Fibroblast of mammary gland (primary cell): ENCODE measurements at places on chromosomes 5 and 9.

DNA sequence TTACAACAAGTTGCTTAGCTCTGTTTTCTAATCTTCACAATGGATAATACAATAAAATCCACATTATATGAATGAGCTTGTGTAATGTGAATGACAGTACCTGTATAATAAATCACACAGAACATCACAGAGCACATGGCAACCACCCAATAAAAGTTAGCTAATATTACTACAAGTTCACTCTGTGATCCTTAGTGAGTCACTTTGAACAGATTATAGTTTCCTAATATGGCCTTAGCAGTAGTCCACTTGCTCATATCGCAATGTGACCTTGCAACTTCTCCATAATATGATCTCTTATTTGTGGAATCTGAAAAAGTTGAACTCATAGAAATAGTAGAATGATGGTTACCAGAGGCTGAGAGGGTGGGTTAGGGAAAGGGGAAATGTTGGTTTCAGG, 361.3 kb downstream of the PTPRD start:
- peak; percentile 77 for DNase-seq

GRCh38 chr9:3447788-3448187, 78.0 kb downstream of the RFX3 start:
- DNase-seq = no peak

GRCh38 chr5:134466241-134467069, 54.8 kb upstream of the CDKN2AIPNL start:
- peak; percentile 95 for DNase-seq

- no peak for DNase-seq
Measured at GRCh38 chr9:135167849-135168655, 80.6 kb downstream of the OLFM1 start.

DNA sequence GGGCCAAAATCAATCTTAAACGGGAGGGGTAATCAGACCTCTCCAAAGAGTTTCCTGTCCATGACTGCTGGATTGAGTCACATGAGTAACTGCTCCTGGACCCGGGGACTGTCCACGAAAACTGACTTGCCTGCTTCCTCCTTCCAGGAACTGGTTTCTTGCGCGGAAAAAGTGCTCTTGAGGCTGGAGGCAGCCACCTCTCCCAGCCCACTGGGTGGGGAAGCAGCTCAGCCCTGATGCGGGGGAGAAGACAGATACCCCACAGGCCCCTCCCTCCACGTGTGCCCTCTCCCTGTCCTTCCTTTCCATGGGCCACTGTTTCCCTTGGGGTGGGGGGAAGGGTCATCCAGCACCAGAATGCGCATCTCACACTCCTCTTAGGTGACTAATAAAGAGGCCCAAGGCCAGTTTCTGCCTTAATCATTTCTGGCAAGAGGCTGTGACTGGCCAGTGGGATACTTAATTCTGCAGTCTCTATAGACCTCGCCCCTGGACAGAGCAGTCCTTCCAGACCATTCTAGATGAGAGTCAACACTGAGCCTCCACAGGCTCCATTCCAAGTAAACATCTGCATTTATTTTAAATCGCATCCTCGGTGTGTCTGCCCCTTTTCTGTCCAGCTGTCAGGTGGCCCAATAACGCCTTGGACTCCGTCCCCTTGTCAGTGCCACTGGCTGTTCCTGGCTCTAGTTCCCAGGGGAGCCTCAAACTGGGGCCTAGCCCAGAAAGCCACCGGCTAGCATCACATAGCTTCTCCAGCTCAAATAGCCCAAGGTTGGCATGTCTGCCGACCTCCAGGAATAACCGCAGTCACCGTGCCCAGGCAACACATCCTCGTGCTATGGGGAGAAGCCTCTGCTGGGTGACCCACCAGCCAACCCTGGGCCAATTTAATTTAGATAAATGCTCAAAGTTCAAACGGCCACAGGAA, 12.0 kb downstream of the REXO4 start:
- DNase-seq = peak; percentile 90
